Posterior vena cava (tissue), 2 donors: ENCODE measurements at places on chromosomes 16 and 17.

DNA sequence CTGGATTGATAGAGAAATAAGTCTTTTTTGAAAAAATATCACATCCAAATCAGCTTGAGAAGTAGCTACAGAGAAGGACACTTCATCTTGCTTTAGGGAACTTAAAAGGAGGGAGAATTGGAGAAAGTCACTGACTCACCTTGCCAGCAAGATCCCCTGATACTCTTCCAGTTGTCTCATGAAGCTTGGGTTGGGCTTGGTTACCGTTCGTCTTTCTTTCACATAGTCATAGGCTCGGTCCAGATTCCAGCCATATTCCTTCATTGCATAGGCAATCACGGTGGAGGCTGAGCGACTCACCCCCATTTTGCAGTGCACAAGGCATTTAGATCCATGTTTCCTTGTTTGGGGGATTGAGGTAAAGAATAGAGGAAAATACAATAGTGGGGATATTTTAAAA lies 25.3 kb upstream of the CORO6 start:
- DNase-seq: no peak

GRCh38 chr16:17149904-17150483 lies 320.8 kb downstream of the XYLT1 start:
- DNase-seq: no peak

DNA sequence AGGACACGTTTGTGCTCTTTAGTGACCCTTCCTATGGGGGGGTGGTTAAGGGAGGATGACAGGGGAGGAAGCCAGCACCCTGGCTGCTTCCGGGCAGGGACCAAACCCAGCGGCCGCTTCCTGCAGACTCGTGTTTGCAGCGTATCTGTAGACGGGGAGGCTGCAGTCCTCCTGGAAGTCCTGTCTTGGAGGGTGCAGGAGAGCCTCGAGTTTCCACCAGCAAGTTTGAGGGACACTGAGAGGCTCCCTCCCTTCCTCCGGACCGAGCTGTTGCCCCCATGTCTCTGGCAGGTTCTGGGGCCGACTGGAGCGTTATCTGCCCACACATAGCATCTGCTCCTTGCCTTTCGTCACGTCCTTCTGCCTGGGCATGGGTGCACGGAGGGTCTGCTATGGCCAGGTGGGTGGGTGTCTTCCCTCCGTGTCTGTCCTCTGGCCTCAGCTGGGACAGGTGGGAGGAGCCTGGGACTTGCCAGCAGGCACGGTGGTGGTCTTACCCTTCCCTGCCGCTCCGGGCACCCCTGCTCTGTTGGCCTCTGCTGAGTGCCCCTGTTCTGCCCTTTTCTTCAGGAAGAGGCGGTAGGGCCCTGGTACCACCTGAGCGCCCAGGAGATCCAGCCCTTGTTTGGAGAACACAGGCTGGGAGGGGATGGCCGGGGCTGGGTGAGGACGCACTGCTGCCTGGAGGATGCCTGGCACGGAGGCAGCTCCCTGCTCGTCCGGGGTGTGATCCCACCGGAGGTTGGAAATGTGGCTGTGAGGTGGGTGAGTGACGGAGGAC lies 8.8 kb downstream of the ENGASE start:
- no peak for DNase-seq

- DNase-seq: peak; percentile 64
Measured at GRCh38 chr17:82835766-82836512, 3.9 kb downstream of the ZNF750 start.

- DNase-seq: no peak
Measured at GRCh38 chr17:56819431-56820145, 14.1 kb downstream of the C17orf67 start.
